ENCODE measurements at places on chromosomes 16 and 17.

GRCh38 chr16:51134876-51135275, 16.2 kb downstream of the SALL1 start:
- DNase-seq, result no peak

DNA sequence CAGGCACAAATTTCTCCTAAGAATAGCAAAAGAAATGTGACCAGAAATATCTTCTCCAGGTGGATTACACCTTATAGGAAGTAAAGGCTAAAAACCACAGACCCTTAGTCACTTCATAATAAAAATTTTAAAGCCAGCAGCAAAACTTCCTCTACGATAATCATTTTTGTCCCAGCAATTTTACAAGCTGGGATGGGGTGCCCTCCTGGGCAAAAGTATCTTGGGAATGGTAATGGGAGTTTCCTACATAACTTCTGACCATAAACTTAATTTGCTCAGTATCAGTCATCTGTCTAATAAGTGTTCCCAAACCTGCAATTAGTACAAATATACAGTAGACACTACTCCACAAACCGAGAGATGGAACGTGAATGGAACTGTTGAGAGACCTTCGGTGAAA, 3.0 kb downstream of the PHF12 start:
- no peak for DNase-seq

GRCh38 chr17:15422392-15422965, 44.9 kb downstream of the CDRT4 start:
- DNase-seq, result no peak

DNA sequence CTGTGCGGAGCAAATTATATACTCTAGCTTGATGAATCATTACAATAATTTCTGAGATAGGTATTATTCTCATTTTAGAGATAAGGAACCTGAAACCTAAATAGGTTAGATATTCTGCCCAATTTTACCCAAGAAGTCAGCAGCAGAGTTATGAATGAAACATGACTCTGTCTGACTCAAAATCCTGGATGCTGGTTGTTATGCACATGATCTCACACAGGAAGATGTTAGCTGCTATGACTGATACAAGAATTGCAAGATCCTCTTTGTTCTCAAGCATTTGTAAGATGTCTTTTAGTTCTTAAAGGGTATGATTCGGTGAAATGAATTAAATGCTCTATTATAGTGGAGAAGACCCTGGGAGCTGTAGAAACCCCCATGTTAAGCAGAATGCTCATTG, 447.8 kb downstream of the KIF2B start:
- no peak for DNase-seq

DNA sequence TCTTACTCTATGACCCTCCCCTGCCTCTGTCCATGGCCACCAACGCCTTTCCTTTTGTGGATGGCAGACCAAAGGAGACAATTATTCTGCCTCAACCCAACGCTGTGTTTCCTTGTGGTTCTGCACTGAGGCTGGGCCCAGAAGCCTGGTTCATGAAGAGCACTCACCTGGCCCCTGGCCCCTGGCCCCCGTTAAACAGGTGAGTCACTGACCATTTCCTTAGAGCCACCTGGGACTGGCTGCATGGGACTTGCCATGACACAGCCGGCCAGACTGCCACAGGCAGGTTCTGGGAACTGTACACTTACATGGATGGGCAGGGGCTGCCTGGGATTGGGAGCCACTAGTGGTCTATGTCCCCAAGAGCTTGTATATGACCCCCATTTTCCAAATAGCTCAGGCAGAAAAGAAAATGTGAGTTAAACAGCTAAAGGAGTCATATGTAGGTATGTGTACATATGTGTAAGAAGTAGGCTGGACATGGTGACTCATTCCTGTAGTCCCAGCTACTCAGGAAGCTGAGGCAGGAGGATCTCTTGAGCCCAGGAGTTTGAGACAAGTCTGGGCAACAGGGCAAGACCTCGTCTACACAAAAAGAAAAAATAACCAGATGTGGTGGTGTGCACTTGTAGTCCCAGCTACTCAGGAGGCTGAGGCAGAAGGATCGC, 181.9 kb upstream of the CACNG5 start:
- DNase-seq, result no peak

DNA sequence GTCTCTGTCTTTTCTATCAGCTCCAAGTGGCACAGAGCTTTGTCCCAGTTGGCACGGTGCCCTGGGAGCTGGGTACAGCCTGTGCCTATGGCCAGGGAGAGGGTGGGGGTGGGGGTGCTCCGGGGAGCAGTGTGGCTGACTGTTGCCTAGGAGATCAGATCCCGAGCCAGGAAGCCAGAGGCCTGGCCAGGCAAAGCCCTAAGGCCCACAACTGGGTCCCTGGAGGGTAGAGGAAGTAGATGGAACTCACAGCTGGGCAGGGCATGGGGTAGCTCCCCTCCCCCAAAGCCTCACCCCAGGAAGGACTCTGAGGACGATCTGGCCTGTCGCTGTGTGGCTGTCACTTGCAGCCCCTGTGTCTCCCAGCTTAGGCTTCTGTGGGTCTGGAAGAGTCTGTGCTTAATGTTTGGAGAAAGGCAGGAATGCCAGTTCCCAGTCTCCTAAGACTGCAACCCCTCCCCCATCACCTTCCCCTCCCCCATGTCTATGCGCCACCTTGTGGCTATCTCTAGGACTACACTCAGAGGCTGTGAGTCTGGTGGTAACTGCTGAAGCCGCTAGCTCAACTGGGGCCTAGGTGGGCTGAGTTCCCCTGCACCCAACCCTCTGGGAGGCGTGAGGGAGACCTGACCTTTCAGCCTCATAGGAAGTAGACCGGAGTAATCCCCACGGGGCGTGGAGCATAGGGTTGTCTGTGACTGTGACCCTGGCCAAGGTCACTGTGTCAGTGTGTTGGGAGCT, 12.6 kb downstream of the THRA start:
- peak; percentile 86 for DNase-seq
